ENCODE measurements at places on chromosomes 4 and X.

DNA sequence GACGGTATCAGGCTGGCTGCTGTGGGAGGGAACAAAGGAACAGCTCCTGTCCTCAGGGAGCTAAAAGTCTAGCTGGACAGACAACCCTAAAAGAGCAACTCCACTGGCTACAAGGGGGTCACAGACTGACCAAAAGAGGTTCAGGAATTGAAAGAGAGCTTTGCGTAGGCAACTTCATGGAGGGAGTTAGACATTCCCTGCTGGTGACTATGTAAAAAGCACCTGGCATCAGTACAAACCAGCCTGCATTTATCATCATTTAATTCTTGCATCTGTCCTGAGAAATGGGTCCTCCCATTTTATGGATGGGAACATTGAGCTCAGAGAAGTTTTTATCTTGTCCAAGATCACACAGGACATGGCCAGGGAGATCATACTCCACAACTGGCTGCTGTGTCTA is 1.4 kb upstream of the LGI2 start:
- DNase-seq, result no peak

DNA sequence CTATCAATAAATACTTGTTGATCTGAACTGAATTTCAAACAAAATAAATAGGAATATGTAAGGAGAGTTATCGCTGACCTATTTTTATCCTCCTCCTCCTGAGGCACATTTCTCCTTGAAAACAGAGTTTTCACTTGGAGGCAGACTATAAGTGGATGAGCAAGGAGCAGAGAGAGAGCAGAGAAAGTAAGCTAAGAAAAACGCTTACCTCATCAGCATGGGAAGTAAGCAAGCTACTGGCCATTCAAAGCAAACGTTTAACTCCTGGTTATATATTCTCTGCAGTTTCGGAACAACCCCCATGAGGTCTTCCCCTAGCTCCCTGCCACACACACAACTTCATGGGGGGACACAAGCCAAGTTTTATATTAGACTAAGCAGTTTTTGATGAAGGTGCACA is 13.2 kb downstream of the ZDHHC9 start:
- no peak for DNase-seq

DNA sequence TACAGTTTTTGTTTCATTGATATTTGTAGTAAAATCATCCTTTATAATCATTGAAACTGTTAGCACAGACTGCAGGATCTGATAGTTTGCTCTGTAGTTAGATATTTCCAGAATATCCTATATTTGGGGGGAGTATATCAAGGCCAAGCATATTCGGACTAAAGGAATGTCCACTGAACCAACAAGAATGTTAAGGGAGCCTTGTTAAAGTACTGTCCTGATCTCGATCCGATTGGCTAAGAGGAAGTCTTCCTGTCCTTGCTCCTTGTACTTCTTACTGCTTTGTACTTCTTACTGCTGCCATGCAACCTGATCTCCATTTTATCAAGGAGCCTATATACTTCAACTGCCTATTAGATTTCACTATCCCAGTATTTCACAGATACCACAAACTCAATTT is 449.3 kb downstream of the RPA4 start:
- no peak for DNase-seq

- DNase-seq, result no peak
Measured at GRCh38 chrX:140799216-140799615, 89.7 kb downstream of the LINC00632 start.

- DNase-seq, result no peak
Measured at GRCh38 chr4:612749-613125, 12.6 kb upstream of the PDE6B start.

GRCh38 chrX:69066021-69066757 is 99.1 kb downstream of the PJA1 start:
- DNase-seq, result no peak

DNA sequence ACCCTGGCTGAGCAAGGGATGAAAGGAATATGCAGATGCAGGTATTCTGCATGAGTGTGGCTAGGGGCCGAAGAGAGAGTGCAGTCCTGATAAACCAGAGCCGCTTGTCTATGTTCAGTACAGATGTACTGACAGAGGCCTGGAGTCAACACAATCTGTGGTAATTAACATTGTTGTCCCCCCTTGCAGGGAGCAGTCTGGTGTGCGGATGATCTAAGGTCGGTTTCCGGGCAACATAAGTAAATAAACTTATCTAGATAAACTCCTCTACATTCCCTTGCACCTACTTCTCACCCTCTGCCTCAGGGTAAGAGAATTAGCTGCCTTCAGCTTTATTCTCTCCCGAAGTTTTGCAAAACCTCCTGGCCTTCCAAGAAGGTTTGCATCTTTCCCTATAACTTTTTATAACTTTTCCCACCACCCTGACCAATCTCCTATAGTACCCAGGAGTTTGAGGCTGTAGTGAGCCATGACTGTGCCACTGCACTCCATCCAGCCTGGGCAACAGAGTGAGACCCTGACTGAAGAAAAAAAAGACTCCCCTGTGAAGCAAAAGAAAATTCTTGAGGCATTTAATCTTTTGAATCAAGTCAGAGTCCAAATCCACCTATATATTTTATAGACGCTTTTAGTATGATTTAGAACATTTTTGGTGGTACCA is 26.6 kb downstream of the SNX25 start:
- DNase-seq, result no peak

- no peak for DNase-seq
Measured at GRCh38 chr4:182143086-182143821, 99.9 kb upstream of the TENM3 start.

DNA sequence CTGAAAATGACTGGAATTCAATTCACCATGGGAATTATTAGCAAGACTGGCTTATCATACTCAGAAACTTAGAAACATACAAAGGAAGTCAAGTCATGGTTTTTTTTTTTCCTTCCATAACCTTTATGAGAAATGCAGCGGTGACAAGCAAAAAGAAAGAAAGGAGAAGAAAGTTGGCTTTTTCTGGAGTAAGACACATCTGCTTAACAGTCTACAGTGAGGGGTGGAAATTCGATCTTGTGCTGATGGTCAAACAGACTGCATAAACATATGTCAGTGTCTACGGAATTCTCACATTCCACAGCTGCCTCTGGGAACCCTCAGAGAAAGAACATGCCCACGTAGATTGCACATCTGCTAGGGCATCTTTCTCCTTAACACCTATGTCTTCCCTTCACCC is 54.6 kb downstream of the PROM1 start:
- no peak for DNase-seq

- DNase-seq, result no peak
Measured at GRCh38 chr4:114539985-114540384, 58.6 kb upstream of the UGT8 start.

- no peak for DNase-seq
Measured at GRCh38 chr4:18198653-18199052, 177.1 kb upstream of the LCORL start.

DNA sequence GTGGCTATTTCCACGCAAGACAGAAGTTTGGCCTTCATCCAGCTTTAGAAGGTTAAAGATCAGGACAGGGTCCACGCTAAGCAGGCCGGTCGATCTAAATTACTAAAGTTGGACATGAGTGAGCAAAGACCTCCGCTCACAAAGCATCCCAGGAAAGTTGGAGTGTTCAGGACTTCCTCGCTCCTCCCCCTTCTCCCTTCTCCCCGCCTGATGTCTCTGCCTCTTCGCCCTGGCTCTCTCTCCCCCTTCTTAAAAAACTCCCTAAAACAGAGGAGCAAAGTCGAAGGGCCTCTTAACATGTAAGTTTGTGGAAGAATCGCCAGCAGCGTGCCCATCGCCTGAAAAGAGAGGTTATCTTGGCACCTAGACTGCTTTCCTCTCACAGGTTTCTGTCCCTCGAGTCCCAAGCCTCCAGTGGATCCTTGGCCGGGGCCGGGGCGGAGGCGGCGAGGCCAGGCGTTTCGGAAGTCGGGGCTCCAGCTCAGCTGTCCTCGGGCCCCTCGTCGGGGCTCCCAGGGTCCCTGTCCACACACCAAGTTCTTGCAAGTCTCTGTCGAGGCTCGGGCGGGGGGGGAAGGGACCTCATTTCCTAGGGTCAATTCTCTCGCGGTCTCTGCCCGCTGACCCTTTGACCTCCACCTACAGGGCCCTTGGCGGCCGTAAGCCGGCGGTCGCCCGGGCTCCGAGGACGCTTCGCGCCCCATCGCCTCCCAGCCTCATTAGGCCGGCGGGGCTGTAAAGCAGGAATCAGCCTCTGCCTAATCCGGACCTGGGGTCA is 7.6 kb downstream of the ZIC3 start:
- no peak for DNase-seq

GRCh38 chrX:73855546-73855945 is 292.5 kb downstream of the CHIC1 start:
- peak; percentile 51 for DNase-seq

DNA sequence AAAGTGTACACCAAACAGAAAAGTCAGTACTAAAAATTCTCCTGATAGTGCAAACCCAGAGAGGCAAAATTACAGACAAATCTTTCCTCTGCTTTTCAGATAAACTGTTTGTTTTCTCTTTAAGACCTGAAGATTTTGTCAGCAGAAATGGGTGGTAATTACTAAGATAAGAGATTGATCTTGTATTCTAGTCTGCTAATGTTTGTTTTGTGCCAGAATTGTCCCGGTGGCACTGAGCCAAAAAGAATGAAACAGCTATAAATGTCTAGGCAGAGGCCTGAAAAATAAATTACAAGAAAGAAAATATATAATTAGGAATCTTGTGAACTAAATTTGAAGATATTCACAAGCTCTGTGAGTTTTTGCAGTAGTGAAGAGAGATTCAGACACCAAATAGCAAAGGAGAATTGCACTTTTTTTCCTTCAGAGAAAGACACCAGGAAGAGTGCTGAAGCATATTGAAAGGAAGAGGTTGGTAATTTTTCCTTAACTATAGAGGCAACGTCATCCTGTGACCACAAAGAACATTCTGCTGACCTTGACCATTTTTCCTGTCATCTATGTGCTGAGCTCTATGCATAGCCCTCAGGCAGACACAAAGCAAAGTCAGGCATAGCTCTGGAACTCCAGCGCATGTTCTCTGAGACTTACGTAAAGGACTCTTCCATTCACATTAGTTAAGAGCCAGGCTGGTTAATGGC is 314.5 kb upstream of the RASGEF1B start:
- no peak for DNase-seq

- no peak for DNase-seq
Measured at GRCh38 chr4:10063544-10064300, 42.4 kb upstream of the SLC2A9 start.

GRCh38 chrX:130013661-130014060 is 31.2 kb downstream of the BCORL1 start:
- no peak for DNase-seq

DNA sequence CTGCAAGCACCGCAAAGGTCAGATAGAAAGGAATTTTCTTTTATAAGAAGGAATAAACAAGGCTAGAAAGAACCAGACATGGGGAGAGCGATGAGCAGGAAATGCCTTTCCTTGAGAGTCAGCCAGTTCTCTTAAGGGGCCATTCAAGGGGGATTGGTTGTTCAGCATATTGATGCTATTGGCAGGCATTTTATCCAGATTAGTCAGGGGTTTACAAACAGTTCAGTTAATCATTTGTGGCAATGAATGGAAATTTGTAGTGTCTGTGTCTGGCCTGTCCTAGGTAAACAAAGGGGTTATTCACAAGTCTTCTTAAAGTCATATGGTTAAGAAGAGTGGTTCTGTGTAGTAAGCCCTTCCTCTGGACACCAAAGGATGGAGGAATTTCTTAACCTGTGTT is 184.7 kb upstream of the FRMPD4 start:
- no peak for DNase-seq

DNA sequence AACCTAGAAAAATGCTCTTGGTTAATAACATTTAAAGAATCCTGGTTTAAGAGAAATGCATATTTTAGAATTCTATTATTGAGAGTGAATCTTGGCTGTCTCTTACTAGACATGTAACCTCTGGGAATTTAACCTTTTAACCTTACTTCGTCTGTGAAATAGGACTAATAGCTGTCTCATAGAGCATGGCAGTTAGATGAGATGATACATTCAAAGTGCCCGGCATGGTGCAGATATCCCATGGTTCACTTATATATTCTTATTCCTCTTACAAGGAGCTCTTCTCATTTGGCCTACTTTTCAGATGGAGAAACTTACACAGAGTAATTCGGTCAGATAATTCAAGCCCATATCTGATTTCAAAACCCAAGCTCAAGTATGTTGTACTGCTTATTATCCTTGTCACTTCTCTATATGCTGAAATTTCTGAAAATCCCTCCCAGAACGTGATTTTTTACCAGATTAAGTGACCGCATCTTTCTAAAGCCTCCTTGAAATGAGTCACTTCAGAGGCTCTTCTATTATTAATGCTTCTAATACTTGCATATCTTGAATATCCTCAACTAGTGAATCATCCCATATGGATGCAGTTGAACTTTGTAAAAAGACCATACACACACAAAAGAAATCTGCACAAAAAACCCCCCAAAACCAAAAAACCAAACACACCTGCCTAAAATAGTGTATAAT is 4.9 kb downstream of the CDKN2AIP start:
- no peak for DNase-seq

GRCh38 chr4:83390944-83391343 is 56.3 kb upstream of the HPSE start:
- DNase-seq, result no peak

- no peak for DNase-seq
Measured at GRCh38 chr4:81109356-81109755, 78.8 kb downstream of the BMP3 start.

- no peak for DNase-seq
Measured at GRCh38 chr4:3516836-3517730, 15.1 kb downstream of the LRPAP1 start.

DNA sequence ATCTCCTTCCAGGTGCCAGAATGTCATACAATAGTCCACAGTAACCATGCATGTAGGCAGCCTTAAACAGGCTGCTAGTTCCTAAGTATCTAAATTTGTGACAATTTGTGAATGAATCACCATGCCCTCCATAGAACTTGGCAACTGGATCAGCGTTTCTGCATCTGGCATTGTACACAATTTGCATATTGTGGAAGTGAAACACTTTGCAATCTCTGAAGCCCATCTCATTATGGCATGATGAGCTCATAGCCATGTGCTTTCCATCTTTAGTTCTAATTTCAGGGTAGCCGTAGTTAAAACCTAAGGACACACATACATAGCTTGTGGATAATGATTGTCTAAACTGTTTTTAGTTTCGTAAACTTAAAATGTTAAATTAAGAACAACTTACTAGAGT is 573.6 kb downstream of the PPP4R3C start:
- no peak for DNase-seq

DNA sequence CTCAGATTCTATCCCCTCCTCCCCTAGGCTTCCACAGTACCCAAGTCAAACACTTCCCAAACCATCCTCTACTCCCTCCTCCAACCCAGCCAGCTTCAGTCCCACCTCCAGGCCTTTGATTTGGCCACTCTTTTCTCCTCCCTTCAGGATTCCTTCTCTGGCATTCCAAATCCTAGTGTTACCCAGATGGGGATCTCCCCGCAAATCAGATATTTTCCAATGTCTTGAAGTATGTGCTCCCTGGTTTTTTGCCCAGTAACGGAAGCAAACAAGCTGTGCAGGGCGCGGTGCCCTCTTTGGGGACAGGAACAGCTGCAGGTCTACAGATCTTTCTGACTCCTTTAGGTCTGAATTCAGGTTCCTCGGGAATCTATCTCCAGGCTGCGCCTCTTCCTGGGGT is 2.2 kb upstream of the SYN1 start:
- no peak for DNase-seq

- DNase-seq, result no peak
Measured at GRCh38 chrX:116111934-116112595, 58.5 kb upstream of the AGTR2 start.
